Nephron progenitor cell (in vitro differentiated cells): ENCODE measurements at places on chromosomes 12 and 14.
A peak's percentile ranks its signal among the peaks of the same experiment; 100 is the strongest.

- no peak for DNase-seq
Measured at GRCh38 chr14:68894802-68895703, 84.0 kb downstream of the ACTN1 start.

DNA sequence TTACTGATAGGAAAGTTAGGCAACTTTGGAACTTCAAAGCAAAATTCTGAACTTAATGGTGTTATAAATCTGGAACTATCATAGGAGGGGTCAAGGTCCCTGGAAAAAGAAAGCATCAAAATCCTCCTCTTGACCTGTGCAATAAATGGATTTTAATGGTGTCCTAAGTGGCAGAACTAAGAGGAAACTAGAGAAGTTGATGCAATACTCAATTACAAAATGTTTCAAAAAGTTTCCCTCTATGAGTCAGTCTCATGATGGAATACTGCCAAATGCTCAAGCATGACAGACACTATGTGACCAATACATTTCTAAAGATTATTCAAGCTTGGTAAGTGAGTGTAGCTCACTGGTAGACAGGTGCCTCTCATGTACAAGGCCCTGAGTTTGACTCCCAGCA is 47.7 kb upstream of the ERGIC2 start:
- no peak for DNase-seq

- DNase-seq, result no peak
Measured at GRCh38 chr12:94710933-94711332, 60.6 kb upstream of the TMCC3 start.

GRCh38 chr14:42469637-42470426 is 863.2 kb downstream of the LRFN5 start:
- DNase-seq, result no peak

GRCh38 chr14:79997509-79998208 is 213.6 kb downstream of the DIO2 start:
- DNase-seq, result no peak

DNA sequence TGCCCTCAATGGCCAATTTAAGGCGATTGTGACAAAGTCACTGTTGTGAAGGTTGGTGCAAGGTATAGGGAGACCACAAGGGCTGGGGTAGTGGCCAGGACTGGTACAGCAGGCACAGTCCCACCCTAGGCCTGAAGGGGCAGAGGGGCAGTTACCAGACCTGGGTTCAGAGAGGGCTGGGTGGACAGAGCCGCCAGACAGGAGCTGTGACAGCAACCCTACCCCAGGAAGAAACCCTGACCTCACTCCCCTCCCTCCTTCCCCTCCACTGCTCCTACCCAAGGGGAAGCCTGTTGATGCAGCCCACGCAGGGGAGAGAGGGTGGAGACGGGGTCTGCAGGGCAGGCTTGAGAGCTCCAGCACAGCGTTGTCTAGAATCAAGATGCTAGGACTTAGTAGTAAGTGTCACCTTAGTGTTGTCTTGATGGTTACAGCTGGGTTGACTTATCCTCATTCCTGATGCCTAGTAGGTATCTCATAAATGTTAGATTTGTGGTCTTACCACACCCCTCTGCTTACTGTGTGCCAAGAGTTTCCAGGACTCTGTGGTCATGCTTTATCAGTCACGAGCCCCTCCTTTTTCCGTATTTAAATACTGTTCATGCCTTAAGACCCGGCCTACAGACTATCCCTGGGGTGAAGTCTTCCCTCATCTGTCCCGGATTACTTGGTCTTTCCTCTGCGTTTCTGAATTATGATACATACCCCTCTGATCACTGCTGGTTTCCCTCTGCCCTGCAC is 14.4 kb downstream of the EML1 start:
- no peak for DNase-seq

DNA sequence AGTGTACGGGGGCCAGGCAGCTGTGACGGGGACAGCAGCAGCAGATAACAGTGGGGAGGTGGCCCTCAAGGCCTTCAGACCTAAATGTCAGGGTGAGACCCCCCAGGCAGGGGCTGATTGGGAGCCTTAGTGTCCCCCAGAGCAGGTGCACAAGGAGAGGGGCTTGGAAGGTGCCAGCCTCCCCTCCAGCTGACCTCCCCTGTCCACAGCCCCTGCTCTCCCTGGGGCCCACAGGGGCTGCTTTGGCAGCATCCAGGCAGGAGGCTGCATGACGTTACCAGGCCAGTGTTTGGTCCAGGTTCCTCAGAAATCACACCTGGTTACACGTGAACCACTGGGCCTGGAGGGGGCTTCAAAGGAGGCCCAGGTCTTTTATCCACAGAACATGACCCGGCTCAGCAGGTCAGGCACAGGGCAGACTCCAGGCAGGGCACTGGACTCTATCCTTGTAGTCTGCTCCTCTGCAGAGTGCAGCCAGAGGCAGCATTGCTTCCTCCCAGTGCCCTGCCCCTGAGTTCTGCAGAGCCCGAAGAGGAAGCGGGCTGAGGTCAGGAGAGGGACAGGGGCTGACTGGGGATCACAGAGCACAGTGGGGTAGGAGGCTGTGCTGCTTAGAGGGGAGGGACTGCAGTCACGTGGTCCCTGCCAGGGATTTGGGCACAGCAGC is 2.6 kb upstream of the TRMT61A start:
- no peak for DNase-seq

- no peak for DNase-seq
Measured at GRCh38 chr12:13023811-13024530, 20.2 kb upstream of the FAM234B start.

- DNase-seq, result no peak
Measured at GRCh38 chr14:54659365-54659764, 92.4 kb downstream of the SAMD4A start.

- DNase-seq, result no peak
Measured at GRCh38 chr14:103206023-103206481, 82.8 kb downstream of the TNFAIP2 start.

GRCh38 chr14:105042813-105043212 is 21.9 kb upstream of the CDCA4 start:
- DNase-seq, result no peak

DNA sequence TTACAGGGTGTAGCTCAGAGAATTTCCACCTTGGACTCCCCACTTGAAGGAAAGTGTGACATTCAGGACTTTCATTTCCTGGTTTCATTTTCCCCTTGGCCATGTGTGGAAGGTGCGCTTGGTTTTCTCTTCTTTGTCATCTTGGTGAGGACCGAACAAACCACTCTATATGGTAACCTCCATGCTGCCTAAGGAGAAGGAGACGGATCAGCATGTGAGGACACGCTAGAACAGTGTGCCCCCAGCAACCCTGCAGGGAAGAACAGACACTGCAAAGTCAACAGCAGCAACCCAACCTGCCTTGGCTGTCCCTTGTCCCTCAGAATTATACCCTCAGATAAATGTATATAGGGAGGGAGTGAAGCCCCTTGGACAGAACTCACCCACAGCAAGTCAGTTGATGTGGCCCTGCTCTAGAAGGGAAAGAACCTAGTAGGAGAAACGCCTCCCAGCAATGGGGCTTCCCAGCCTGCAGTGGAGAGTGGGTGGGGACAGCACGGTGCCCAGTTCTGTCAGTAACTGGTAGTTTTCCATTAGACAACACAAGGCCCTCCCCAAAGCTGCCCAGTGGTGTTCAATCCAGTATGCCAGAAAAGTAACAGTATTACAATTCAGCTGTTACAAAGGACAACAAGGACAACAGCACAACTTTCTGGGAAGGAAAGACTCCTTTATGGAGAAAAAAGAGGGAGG is 18.9 kb upstream of the COCH start:
- DNase-seq, result no peak

GRCh38 chr12:77941401-77941800 is 110.7 kb downstream of the NAV3 start:
- DNase-seq, result no peak

- no peak for DNase-seq
Measured at GRCh38 chr14:64464651-64465050, 648 bp upstream of the AKAP5 start.

DNA sequence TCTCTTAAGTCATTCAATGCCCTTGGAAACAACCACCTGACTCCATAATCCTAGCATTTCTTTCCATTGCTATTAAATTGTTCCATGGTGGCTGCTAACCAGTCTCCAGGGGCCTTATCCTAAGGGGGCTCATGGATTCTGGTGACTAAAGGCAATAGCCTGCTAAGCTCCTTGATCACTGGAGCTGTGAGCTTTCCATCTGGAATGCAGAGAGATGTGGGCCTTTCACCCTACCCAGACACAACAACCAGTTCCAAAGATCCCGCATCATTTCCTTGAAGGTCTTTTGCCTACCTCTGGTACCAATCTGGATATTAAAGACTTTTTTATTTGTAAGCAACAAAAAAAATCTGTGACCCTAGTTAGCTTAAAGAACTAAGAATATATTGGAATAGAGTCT is 32.9 kb downstream of the NDUFA12 start:
- no peak for DNase-seq

- peak; percentile 44 for DNase-seq
Measured at GRCh38 chr14:59511916-59512575, 27.7 kb downstream of the JKAMP start.

DNA sequence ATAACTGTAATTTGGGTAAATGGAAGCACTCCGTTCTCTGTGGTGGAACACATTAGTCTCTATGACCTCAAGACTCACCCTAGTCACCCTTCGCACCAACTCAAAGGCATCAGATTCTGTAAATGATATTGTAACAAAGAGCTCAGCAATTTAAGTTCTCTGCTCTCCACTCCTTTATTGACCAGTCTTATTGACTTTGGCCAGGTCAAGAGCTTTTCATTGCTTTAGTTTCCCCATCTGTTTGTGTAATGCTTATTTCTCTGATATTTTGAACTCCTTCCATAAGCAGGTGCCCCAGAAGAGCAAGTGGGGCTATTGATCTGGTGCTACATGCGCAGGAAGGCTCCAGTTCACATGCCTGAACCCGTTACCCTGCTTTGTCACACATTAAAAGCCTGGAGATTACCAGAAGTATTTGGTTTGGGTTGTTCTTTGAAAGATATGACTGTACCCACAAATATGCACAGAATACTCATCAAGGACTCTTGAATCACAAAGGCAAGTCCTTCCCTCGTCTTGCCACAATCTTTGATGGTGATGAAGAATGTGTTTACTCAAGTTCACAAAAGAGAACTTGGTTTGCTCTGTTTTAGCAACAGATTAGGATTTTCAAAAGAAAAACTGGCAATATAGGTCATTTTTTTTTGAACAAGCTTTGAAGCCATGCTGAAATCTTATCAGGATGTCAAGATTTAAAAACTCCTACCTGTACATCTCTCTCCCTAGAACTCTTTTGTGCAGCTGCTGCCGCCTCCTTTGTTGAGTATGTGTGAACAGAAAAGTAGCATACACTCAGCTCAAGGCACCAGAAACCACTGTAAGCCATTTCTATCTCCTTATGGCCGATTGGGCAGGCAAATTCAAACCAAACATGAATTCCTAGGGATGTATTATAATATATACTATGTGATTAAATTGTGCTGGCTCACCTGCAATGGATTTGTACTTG is 193.9 kb downstream of the BCAT1 start:
- no peak for DNase-seq

GRCh38 chr12:34377243-34378035 is 355.1 kb downstream of the ALG10 start:
- no peak for DNase-seq
